ENCODE measurements at places on chromosomes 2 and 18.

DNA sequence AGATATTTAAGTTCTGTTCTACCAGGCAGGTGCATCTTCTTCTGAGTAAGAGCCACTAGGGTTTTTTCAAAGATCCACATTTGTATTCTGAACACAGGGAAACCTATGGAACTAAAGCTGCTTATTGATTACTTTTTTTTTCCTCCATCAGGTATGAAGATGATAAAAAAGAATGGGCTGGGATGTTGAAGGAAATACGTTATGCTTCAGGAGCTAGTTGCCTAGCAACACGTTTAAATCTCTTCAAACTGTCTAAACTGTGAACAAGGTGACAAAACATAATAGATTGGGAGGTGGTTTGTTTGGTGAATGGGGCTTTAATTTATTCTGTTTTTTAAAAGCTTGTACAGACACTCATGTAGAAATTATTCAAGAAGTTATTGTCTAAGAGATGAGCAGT is 15.9 kb downstream of the KLHL41 start:
- DNase-seq, result no peak

GRCh38 chr2:9264301-9264700 is 57.7 kb downstream of the ASAP2 start:
- no peak for DNase-seq

- no peak for DNase-seq
Measured at GRCh38 chr2:127619877-127620705, 25.9 kb upstream of the GPR17 start.

GRCh38 chr2:39202639-39203369 is 41.0 kb downstream of the CDKL4 start:
- no peak for DNase-seq

DNA sequence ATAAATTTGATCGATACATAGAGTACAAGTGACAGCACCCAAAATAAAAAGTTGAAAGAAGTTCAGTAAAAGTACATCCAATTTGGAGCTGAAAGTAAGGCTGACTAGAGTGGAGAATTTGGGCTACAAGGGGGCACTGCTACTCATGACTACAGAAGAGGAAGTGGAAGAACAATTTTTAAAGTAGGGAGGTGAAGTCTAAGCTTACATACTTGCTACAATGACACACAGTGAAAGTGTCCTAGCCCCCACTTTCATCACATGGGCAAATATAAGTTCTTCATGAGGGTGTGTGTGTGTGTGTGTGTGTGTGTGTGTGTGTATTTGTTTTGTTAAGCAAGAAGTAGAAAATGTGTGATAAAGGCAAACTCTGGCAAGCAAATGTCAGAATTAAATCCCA is 45.7 kb downstream of the MAP3K2 start:
- no peak for DNase-seq

DNA sequence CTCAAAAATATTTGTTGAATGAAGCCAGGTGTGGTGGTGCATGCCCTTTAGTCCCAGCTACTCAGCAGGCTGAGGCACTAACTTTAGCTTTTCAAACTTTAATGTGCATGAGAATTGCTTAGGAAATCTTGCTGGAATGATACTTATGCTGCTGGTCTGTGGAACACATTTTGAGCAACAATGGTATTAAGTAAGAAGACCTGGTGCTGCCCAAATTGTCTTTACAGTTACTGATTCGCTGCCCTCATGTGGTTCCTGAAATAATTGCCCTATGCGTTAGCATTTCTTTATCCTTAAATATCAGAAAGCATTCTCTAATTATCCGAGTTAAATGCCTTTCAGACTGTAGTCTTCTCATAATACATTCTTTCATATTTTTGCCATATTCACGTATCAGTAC is 76.0 kb upstream of the SESTD1 start:
- DNase-seq, result peak; percentile 31

DNA sequence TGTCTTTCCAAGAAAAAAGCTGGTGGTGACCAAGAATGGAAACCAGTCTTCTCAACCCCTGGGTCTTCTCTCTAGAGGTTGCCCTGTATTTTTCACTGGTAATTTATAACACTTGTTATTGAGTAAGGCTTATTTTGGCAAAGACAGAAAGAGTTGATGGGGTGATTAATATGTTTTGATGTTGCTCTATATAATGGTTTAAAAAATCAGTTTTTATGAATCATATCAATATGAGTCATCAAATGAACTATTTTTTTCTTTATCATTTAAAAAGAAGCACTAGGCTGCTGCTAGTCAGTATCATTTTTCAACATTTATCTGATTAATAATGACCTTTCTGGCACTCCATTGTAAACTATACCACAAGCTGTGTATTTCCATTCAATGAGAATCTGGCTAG is 1142.2 kb downstream of the LRP1B start:
- no peak for DNase-seq

- no peak for DNase-seq
Measured at GRCh38 chr2:201021914-201022313, 49.6 kb downstream of the HYCC2 start.

DNA sequence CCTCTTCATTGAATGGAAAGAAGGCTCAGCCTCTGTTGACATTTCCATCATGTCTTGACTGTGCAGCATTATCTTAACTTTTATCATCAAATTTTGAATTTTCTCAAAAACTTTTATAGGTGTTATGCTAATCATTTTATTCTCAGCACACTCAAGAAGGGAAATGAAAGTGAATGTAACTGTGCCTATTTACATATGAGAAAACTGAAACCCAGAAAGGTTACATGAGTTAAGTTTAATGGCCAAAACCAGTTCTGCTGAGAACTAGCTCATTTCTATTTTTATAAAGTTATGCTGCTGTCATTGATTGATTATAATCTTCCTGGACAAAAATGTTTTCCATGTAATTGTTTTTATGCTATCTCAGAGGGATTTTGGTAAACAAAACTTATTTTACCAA is 618.8 kb upstream of the NRXN1 start:
- DNase-seq, result no peak

Measured in skeletal muscle cell (primary cell).